ENCODE measurements at places on chromosomes 7 and 10. TPM values are rescaled to one million over a fixed set of nuclear protein-coding genes. Genes with fewer than 3 reads are reported as not detected.

GRCh38 chr10:124597846-124598165, 136.2 kb downstream of the LHPP start:
- DNase-seq = no peak

- no peak for DNase-seq
Observed at GRCh38 chr10:120683454-120683853, 167.7 kb upstream of the WDR11 start.

GRCh38 chr7:82593780-82594179, 150.2 kb upstream of the CACNA2D1 start:
- DNase-seq = no peak

DNA sequence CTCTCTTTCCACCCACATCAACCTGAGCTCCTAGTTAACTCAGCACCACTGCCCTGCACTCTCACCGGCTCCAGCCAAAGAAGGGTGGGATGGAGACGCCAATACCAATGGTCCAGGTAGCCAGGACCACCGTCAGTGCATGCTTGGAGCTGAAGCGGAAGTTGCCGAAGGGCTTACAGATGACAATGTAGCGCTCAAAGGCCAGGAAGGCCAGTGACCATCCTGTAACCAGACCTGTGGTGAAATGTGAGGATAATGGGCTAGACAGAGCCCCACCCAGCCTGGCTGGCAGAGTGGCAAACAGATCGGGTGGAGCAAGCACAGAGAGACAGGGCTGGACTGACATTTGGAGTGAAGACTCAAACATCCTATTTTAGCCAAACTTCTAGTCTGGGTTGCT, 673 bp downstream of the OPN1SW start:
- no peak for DNase-seq

GRCh38 chr10:87659571-87660483, at the start of gene PAPSS2:
TSS of gene PAPSS2 (plus strand) at chr10:87659878. CDS start at chr10:87659982, 104 bp downstream.
- peak; percentile 70 for DNase-seq

DNA sequence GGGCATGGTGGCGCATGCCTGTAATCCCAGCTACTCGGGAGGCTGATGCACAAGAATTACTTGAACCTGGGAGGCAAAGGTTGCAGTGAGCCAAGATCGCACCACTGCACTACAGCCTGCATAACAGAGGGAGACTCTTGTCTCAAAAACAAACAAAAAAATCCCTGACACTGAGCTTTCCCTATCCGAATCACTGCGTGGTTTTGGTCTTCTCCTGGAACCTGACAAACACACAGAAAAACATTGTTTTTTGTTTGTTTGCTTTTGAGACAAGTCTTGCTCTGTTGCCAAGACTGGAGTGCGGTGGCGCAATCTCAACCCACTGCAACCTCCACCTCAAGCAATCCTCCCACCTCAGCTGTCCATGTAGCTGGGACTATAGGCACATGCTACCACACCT, 50.4 kb upstream of the PTPRN2 start:
- DNase-seq = no peak

- no peak for DNase-seq
Observed at GRCh38 chr10:8338177-8338766, 283.8 kb downstream of the GATA3 start.

- DNase-seq = no peak
Observed at GRCh38 chr10:129334266-129334665, 132.8 kb upstream of the MGMT start.

DNA sequence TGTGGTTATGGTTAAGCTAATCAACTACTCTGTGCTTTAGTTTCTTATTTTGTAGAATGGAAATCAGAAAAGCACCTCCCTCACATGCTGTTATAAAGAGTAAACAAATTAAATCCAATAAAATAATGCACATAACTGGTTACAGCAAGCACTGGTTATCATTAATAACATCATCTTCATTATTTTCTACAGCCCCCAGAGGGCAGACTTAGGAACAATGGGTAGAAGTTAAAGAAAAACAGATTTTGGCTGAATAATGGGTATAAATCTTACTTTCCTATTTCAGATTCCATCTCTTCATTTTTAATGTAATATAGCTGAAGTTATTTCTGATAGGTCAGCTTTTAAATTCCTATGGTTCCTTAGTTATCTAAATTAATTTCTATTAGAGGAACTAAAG, 126.5 kb downstream of the DOCK4 start:
- no peak for DNase-seq

GRCh38 chr7:131284702-131285419, 42.8 kb upstream of the MKLN1 start:
- peak; percentile 17 for DNase-seq

DNA sequence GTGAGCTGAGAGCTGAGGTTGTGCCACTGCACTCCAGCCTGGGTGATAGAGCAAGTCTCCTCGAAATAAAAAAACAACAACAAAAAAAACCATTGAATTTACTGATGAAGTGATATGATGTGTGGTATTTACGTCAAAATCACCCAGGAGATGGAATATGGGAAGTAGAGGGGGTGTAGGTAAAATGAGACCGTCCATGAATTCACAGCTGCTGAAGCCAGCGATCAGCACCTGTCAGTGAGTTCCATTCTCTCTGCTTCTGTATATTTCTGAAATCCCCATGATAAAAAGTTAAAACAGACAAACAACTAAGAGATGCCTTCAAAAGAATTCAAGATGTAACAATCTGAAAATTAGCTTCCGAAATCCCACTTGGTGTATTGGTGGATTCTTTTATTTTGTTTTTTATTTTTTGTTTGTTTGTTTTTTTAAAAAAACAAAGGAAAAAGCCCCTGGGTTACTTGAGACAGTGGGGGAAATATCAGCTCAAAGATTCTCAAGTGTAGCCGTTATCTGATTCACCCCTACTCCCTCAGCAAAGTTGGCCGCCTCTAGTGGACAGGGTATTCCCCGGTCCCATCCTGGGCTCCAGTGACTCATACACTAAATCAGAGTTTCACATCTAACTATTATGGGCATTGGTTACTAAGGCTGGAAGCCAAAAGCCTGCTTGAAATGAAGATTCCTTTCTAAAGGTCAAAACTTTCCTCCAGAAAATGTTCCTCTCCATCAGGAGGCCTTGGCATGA, 76.4 kb downstream of the MAP3K8 start:
- peak; percentile 62 for DNase-seq

DNA sequence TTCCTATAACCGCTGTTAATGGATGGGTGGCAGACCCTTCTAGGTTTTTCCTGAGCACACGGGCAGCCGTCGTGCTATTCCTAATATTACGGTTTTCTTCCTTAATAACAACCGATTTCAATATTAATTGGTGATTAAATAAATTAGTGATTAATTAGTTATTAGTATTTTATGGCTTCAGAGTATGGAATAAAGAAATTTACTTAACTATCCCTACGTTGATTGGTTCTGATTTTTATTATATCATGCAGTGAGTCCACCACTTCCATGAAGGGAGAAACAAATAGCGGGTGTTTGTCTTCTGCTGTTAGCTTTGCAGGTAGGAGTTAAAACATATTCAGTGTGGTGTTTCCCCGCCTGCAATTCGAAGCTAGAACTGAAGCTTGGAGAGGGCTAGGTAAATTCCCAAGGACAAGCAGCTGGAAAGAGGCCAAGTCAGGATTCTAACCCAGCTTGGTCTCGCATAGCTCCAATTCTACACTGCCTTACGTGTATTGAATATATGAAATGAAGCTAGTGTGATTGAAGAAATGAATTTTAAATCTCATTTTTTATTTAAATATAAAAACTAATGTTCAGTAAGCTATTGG, 928 bp upstream of the CSTF2T start:
- DNase-seq = peak; percentile 81

GRCh38 chr10:127017541-127018297, 112.5 kb downstream of the DOCK1 start:
- DNase-seq = no peak

DNA sequence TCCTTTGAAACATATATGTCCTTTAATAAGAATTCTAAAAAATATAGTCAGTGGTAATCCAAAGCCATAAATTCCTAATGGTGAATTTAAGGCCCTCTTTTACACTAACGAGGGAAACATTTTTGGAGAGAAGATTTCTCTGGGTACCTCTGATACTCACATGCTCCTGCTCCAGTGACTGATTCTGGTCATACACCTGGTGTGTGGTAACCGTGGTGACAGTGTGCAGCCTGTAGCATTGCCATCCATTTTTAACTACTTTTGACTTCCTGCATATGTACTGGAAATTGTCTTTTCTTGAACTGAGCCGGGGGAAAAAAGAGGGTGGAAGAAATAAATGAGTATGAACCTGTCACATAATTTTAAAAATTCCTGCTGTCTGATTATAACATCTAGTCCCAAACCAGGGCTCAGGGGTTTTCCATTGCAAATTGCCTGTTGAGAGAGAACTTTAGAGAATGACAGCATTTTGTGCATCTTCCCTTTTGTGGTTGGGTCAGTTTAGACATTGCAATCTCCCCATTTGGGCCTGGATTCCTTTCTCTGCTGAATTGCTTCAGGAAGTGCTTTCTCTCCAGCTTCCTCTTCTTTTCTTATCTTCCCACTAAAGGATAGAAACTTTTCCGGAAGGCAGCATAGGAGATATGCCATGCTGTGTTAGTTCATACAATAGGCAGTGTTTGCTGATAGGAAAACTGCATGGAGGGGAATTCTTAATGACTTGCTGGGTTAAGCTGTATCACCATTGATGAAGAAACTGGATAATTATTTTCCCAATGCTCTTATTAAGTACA, 125.5 kb downstream of the GRM3 start:
- DNase-seq = no peak

- DNase-seq = no peak
Observed at GRCh38 chr7:106566196-106566595, 94.8 kb downstream of the CCDC71L start.

TET1 gene
- total RNA-seq = 25.8 TPM

TEX47 gene
- total RNA-seq = not detected

EBLN1 gene
- total RNA-seq = not detected

TMEM26 gene
- total RNA-seq = 7.4 TPM

BMI1 gene
- 63.5 TPM for total RNA-seq

INSIG1 gene
- total RNA-seq = 52.3 TPM

Measured in tongue (tissue), 3 donors.